ENCODE measurements at places on chromosomes 12 and 14.
A peak's percentile ranks its signal among the peaks of the same experiment; 100 is the strongest.

DNA sequence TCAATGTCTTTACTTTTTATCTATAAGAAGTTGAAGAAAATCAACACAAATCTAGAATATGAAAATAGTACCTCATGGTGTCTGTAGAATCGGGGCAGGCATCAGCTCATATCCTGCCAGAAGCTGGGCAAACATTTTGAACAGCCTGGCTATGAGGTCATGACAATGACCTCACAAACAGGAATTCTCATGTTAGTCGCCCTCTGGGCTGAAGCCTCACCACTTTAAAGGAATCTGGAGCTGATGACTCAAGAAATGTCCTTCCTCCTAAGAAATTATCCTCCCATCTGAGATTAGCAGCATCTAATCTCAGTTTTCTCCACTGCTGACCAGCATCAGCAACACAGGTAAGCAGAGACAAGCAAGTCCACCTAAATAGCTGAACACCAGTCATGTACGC, 27.1 kb downstream of the CLIP1 start:
- no peak for DNase-seq

- peak; percentile 20 for DNase-seq
These were observed 70.6 kb downstream of the IFT43 start for GRCh38 chr14:76056128-76056527.

GRCh38 chr12:2557597-2557996, 237.2 kb upstream of the FKBP4 start:
- DNase-seq, result no peak

DNA sequence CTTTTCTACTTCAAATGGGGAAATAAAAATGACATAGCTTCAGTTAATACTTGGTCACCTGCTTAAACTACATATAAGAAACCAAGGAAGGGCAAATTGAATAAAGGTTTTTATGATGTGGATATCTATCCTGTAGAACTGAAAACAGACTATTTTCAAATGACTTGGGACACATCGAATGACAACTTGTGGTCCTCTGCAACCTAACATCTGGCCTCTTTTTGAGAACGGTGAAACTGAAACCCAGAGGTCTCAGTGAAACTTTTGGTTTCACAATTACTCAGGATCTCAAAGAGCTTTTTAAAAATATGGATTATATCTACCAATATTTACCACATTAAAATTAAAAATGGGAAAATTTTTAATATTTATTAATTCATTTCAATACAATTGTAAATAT, 65.2 kb downstream of the PPP2R5E start:
- DNase-seq, result no peak

DNA sequence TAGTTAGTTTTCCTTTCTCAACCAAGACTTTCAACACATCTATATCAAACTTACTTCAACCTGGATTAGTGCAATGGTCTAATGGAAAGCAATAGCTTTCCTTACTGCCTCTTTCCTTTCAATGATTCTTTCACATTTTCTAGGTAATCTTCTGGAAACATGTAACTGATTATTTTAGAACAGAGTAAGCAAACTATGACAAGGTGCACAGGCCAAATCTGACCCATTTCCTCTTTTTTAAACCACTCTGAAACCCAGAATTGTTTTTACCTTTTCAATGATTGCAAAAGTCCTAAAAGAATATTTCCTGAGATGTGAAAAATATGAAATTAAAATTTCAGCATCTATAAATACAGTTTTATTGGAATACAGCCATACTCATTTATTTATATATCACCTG, 81.6 kb upstream of the TMTC2 start:
- DNase-seq, result no peak

DNA sequence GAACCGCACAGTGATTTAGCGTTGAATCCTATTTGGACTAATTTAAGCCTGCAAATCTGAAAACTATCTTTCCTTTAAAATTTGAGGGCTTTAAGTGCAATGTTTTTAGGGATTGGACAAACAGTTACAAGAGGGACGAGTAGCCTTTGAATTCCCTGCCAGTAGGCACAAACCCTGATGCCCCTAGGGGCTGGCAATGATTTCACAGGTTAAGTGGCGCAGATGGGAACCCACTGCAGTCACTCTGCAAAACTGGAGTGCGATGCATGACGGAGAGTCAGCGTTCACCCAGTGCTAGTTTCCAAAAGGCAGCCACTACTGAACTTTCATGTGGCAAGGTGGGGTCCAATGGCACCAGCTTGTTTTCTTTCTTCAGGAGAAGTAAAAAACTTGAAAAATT, 99.4 kb upstream of the FRMD6 start:
- DNase-seq, result no peak

DNA sequence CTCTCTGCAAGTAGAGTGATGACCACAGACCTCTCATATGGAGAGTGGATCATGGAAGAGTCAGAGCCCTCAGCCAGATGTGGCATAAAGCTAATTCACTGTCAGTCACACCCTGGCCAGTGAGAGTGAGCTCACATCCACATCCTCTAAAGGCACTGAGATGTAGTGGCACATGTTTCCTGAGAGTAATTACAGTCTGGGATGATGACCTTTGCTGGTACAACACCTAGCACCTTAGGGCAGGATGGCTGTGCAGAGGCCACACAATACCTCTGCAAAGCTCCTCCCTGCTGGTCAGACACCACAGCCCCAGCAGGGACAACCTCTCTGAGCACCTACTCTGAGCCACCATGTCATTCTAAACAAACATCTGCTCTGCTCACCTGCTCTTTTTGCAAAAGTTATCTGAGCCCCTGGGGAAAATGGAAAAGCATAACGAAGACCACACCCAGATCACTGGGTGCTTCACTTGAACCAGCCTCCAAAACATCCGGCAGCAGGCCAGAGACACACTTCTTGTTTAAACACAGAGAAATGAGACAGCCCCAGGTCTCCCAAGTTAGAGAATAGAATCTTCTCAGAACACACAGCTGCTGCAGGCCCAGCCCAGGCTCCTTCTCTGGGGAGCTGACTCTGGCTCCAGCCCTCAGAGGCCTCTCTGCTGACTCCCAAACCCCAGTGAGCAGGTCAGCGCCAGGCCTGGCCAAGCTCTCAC, 30.3 kb downstream of the PITPNM2 start:
- no peak for DNase-seq

- DNase-seq, result no peak
These were observed 106.0 kb downstream of the TXNDC16 start for GRCh38 chr14:52446355-52446754.

DNA sequence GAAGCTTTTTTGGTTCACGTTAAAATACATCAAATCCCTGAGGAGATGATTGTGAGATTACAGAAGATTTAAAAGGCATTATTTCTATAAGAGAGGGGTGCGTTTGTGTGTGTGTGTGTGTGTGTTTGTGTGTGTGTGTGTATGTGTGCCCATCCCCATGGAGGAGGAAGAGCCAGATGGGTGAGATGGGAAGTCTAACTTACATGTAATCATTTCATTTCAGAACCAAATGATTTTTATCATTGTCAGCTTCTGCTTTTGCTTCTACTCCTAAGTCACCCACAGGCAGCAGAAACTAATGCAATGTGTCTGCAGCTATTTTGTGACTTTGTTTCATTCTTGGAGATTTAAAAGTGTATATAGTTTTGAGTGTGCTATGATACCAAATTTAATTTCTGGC, 68.7 kb downstream of the SLC4A8 start:
- no peak for DNase-seq

DNA sequence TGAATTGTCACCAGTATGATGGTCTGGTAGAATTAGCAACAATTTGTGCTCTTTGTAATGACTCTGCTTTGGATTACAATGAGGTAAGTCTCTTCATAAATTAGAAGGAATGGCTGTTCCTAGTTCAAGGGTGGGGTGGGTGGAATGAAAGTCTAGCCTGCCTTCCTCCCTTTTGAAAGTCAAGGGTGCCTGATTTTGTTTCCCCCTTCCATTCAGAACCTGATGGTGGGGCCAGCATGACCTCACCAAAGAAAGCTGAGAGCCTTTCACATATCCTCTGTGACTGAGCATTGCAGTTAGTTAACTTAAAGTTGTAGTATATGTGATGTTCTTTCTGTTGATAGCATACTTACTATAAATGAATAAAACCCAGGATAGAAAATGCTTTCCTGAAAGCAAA, 52.2 kb downstream of the ATP2A2 start:
- no peak for DNase-seq

DNA sequence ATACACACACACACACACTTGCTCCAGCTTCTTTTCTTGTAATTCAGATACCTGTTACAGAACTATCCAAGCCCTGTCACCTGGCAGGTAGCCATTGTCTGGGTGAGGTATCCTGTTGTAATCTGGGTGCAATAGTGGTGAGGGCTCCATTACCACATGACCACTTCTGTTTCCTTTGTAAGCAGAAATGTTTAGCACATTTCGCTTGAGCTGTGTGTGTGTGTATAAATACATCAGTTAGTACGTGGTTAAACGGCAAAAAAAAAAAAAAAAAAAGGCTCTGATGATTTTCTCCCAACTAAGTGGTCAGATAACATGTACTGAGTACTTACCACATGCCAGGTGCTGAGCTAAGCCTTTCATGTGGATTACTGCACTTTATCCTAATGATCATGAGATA, 129.3 kb upstream of the SSTR1 start:
- DNase-seq, result no peak

GRCh38 chr14:103199124-103199523, 75.9 kb downstream of the TNFAIP2 start:
- DNase-seq, result no peak

DNA sequence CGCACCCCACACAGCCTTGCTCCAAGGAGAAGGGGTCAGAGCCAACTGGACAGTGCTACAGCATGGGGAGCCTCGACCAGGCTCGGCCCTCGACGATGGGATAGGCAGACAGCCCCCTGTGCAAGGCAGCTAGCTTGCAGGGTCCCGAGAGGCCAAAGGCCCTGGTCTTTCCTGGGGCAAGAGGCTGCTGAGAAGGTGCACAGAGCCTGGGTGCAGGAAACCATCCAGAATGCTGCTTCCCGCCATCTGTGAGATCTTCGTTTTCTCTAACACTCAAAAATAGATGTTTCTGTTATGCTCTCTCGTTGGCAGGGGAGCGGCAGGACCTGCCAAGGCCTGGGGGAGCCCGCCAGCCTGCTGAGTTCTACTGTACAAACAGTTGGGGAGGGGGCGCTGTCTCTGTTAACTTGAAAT, 168.0 kb upstream of the RTL1 start:
- DNase-seq, result no peak

GRCh38 chr12:122064780-122065588, 13.6 kb upstream of the MLXIP start:
- DNase-seq, result no peak

DNA sequence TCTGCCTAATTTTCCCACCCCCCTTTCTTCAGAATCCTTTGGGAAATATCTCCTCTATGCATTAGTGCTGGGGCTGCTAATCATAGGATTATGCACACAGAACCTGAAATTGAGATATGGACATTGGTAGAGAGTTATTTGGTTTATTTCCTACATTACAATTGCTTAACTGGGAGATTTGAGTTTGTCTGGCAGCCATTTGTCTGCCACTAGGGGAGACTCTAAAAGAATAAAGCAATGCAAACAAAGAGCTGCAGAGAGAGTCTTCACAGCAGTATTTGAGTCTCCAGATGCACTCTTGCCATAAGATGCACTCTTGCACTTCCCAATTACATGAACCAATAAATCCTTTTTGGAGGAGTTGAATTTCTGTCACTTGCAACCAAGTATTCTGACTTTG, 12.0 kb upstream of the PCNX4 start:
- DNase-seq, result no peak

DNA sequence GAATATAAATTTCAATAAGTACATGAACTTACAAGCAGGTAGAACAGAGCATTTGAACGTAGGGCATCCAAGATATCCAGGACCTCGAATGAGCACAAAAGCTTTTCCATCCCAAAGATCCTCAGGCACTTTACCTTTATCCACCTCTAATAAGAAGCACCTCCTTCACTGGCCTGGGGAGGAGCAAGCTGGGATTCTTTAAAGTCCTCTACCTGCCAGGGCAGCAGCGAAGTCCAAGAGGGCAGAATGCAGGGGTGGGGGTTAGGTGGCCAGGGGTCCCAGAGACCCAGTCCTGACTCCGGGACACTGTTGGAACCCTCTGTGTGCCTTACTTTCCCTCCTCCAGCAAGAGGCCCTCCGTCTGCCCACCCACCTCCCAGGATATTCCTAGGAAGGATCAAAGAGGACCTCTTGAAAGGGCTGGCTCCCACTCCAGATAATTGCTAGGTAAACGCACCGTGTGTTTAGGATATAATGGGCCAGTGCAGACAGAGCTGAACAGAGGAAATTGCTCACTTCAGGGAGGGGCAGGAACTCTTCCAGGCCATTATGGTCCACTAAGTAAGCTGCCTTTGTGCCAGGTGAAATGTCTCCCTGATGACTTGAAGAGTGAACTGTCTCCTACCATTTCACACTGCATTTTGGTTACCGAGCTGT, 68.1 kb downstream of the TTC9 start:
- no peak for DNase-seq

Data from HuH-7 (cell line).